ENCODE measurements at places on chromosomes 4 and X.

DNA sequence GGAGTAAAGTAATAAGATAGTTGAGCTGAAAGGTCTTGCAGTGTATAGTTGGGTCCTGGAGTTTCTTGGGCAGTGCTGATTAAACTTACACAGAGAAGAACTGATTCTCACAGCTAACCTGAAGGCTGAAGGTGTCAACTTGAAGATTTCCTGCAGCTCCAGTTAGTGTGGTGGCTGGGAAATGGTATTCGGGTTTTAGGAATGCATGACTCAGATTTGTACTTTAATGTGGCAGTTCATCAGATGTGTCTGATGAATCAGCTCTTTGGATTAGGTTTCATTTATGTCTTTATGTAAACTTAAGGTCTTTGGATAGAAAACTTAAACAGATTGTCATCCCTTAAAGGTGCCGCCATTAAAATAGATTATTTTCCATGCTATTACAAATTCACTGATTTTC is 200.0 kb downstream of the IL1RAPL1 start:
- no peak for DNase-seq

- DNase-seq, result no peak
Measured at GRCh38 chr4:120801137-120801758, 121.3 kb downstream of the PRDM5 start.

GRCh38 chrX:20796450-20796849 is 529.7 kb upstream of the RPS6KA3 start:
- DNase-seq, result no peak

GRCh38 chr4:140213749-140214148 is 59.8 kb upstream of the MAML3 start:
- no peak for DNase-seq

DNA sequence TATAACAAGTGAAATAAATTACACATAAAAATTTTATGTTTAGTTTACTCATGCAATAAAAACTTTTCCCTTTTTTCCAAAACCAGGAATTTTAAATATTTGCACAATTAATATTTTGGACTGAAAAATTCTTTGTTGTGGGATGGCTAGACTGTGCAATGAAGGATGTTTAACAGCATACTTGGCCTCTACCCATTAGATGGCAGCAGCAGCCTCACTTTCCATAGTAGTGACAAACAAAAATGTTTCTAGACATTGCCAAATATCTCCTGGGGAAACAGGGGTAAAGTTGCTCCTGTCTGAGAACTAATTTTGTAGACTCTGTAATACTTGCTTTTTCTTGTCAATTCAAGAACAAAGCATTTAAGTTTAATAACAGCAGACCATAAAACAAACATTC is 49.8 kb downstream of the SCLT1 start:
- DNase-seq, result no peak

DNA sequence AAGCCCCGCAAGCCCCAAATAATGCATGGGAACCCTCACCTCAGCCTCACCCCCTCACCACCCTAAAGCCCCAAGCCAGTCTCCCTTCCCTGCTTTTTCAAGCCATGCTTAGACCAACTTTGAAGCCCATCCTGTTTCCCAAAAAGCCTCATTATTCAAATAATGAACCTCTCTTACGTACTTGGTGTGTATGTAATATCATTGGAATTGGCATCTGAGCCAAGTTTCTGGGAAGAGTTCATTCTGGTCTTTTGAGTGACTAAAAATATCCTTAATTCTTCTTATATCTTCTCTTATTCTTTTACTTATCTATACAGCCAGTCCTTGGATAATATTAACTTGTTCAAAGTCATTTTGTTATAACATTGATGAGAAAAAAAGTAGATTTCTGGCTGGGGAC is 875.8 kb upstream of the SLIT2 start:
- DNase-seq, result no peak

GRCh38 chrX:49072712-49073095 is 1.1 kb downstream of the PRAF2 start:
- DNase-seq, result no peak

GRCh38 chr4:129264008-129264657 is 168.2 kb downstream of the C4orf33 start:
- no peak for DNase-seq

- no peak for DNase-seq
Measured at GRCh38 chr4:95263391-95263790, 285.4 kb downstream of the UNC5C start.

- DNase-seq, result no peak
Measured at GRCh38 chrX:107448998-107449835, at the start of gene FRMPD3. FRMPD3 (plus strand) TSS chrX:107449652; CDS start chrX:107526589, 76,937 bp downstream.

DNA sequence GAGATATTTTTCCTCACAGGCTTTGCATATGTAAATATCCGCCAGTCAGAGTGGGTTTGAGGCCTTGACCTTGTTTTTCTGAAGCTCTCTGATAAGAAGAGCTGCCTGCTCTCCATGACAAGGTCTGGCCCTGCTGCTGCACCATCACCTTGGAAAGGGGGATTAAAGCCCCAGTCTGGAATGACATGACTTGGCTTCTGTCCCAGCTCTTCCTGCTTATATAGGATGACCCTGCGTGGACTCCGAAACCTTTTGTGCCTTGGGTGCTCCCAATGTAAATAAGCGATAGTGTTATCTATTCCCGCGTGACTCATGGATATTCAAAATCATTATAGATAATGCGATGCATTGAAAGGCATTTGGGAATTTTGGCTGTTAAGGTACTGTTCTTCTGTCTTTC is 139.3 kb downstream of the BMPR1B start:
- DNase-seq, result no peak

DNA sequence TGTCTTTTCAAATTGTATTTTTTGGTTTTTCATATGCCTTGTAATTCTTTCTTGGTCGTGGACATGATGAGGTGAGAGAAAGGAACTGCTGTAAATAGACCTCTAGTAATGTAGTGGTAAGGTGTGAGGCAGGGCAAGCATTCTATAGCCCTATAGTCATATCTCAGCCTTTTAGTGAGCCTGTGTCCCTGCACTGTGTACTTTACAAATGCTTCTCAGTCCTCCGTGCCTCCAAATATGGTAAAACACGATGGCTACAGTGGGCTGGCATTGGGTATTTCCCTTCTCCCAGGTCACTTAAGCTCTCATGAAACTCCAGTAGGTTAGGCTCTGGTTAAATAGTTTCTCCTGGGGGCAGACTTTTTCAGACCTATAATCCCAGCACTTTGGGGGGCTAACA is 57.9 kb upstream of the PLS3 start:
- DNase-seq, result no peak

GRCh38 chr4:73103799-73104503 is 34.4 kb upstream of the COX18 start:
- no peak for DNase-seq

DNA sequence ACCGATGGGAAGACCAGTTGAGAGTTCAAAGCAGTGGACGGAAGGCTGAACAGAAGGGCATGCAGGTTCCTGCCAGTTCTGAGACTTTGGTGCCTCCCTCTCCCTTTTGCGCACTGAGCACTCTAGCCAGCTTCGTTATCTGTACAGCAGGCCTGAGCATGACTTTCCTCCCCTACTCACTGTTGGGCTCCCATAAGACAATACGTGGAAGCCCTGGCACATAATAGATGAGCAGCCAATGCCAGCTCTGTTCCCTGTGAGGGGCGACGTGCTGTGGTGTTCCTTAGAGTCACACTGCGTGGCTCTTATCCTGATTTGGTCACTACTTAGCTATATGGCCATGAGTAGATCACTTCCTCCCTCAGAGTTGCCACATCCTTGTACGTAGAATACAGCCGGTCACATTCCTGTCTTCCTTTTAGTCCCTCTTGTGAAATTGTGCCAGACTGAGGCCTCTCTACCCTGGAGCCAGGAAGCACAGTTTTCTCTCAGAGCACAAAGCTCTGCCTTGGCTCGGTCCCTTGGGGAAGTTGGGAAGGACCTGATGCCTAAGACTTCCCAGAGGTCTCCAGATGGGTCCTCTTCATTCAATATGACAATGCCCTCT is 160.4 kb upstream of the MAMLD1 start:
- DNase-seq, result no peak

DNA sequence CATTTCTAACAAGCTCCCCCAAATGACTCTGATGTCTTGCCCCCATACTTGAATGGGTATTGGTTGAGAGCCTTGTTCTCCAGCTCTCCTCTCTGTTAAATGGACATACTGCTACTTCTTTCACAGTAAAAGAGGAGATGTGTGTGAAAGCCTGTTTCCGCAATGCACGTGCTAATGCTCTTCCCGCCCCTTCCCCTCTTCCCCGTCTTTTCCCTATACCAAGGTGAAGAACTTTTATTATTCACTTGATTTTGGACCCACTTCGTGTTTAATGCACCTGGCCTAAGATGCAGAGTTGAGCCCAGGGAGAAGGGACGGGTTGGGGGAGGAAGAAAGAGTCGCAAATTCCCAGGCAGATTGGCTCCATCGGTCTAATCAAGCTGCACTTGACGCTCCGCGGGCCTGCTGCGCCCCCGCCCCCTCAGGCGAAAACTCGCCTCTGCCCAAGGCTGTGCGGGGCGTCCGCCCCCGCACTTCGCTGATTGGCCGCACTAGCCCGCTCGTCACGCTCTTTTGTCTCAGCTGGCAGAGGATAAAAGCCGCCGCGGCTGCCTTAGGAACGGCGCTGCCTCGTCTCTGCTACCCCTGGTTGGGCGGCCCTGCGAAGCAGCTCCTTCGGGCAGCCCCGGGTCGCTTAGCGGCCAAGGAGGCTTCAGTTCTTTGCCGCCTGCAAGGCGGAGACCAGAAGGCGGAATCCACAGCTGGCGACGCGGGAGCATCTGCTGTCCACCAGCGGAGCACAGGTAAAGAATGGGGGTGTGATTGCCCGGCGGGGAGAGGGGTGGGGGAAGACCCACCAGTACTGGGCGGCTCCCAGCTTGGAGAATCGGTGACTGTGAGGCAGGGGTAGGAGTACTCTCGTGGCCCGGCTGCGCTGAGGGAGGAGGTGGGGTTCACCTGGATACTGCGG is at the start of gene ZCCHC12:
ZCCHC12 (plus strand) TSS at position 562 of the 910 bp plus-strand sequence. CDS start 1,421 bp downstream, outside the sequence.
- peak; percentile 13 for DNase-seq

- DNase-seq, result peak; percentile 1
Measured at GRCh38 chrX:21698272-21698671, 40.1 kb upstream of the KLHL34 start.

DNA sequence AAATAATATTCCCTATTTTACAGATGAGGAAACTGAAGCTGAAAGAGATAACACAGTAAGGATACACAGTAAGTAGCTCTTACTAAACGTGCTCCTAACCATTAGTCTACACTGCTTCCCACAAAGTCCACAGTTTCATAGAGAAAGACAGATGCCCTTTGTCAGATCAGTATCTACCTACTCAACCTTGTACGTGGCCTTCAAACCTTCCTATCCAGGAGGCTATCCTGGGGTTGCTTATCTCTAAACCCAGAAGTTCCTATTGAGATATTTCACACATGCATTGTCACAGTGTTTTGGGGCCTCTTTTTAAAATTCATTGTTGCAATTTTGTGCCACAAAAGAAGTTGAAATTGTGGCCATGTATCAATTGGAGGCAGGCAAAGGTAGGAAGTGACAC is 208.0 kb downstream of the ENOX2 start:
- no peak for DNase-seq

DNA sequence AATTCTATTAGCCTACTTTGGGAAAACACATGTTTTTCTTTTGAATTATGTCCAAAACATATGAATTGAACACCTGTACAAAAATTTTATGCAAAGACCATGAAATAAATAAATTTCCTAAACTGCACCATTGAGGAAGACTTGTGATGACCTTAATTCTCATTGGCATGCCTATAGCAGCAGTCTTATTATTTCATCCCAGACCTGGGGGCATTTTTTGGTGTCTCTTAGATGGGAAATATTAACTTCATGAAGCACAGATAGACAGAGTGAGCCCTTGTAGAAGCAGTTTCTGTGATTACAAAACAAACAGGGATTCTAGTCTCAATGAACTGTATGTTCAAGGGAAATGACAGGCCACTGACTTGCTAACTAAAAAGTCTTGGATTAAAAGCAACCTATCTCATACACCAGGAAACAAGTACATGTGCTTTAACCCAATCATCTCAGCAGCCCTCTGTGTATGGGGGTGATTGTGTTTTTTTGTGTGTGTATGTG is 32.0 kb upstream of the HPGD start:
- no peak for DNase-seq

DNA sequence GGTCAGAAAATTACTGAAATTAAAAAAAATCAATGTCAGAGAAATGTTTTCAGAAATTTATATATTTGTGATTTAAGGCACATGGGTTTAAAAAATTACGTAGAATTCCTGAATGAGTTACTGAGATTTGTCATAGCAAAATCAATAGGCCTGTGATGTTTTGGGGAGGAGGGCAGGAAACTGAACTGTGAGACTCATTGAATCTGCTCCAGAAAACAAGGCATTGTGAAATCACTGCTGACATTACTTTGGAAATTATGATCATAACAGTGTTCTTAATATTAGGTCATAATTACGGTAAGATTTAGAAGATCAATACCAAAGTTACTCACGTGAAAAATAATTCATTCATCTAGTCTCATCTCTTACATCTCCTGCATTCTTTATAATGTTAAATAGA is 5.3 kb downstream of the FGF5 start:
- no peak for DNase-seq

- no peak for DNase-seq
Measured at GRCh38 chr4:142475663-142476062, 370.4 kb downstream of the INPP4B start.

GRCh38 chr4:87317527-87317926 is 5.2 kb downstream of the HSD17B13 start:
- DNase-seq, result no peak

- DNase-seq, result peak; percentile 53
Measured at GRCh38 chr4:153522802-153523094, 56.6 kb downstream of the TMEM131L start.

DNA sequence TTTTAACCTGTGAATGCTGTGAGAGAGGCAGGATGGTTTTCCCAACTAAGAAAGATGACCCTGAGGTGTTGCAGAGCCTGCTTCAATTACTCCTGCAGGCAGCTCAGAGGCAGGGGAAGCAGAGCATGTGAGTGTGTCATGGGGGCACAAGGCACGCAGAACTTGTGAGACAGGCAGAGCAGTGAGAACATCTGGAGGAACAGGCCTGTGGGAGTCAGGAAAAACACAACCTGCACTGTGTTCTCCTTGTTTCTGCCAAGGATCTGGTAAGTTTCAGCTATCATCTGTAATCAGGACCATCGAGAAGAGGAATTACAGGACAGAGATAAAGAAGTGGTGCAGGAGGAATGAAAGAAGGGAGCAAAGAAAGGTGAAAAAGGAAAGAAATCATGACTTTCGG is 741.8 kb upstream of the INTU start:
- DNase-seq, result no peak

- DNase-seq, result peak; percentile 22
Measured at GRCh38 chrX:10208281-10208856, 51.6 kb downstream of the CLCN4 start.

GRCh38 chrX:50448565-50448964 is 22.1 kb downstream of the DGKK start:
- DNase-seq, result no peak

DNA sequence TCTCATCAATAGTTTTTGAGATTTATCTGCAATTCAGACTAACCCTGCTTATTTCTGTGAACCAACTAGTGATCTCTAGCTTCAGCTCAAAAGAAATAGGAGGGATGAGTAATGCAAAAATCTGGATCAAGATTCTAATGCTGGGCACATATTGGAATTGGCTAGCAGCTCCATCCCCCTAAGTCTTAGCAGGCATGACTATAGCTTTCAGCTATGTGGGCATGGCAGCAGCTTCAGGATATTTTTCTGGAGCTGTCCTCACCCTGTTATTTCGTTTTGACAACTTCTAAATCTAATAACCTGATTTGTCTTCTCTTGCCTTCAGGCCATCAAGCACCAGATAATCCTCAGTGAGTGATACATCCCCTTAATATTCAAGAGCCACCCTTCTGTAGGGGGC is 50.8 kb upstream of the GNPDA2 start:
- DNase-seq, result no peak
